ENCODE measurements at places on chromosomes 3 and 15.

- no peak for DNase-seq
Measured at GRCh38 chr3:57026944-57027343, 33.5 kb upstream of the SPATA12 start.

- DNase-seq = peak; percentile 2
Measured at GRCh38 chr15:22786868-22787698, 639 bp downstream of the NIPA1 start.

GRCh38 chr3:71525391-71525790, 58.1 kb downstream of the FOXP1 start:
- no peak for DNase-seq

DNA sequence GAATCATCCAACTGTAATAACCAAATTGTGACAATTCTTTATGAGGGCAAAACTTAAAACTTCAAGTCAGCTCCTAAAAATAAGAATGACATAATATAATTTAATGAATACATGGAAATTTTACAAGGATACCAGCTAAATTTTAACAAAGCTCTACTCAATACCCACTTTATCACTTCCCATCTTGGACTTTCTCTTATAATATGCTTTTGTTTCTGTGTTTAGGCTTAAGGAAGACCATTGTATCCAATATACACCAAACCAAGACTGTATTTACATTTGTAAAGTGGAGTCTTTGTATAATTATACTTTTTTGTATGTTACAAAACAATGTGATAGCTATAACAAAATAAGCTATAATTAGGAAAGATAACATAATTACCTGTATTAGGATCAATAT, 16.8 kb downstream of the ATP13A3 start:
- no peak for DNase-seq

DNA sequence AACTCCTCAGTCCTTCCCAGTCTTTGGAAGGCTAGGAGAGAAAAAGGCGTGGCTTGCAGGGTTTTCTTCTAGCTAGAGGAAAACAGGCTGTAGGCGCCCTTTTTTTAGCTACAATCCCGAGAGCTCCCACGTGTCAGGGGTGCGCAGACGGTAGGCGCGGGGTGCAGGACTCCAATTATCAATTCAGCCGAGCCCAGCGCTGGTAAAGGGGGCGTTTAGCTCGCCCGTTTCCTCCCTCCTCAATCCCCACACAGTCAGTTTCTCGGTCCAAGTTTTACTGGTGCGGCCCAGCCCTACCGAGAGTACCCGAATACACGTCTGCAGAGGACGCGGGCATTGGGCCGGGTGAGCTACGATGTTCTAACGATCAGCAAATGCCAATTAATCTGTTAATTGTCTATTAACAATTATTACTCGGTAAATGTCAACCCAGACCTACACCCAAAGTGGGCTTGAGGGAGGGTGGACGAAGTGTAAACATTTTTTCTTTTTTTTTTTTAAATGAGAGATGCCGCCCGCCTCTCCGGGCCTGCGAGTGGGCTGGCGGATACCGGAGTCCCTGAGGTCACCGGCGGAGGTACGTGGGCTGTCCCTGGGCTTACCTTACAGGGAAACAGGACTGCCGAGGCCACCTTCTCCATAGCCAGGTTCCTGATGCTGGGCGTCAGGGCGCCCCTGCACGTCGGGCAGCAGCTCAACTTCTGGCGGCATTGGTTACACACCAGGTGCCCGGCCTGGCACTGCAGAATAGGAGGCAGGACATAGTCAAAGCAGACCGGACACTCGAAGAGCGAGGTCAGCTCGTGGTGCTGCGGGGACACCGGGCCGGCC, 923 bp downstream of the SIAH2 start:
- peak; percentile 7 for DNase-seq

- no peak for DNase-seq
Measured at GRCh38 chr3:190673148-190673547, 159.3 kb downstream of the IL1RAP start.

DNA sequence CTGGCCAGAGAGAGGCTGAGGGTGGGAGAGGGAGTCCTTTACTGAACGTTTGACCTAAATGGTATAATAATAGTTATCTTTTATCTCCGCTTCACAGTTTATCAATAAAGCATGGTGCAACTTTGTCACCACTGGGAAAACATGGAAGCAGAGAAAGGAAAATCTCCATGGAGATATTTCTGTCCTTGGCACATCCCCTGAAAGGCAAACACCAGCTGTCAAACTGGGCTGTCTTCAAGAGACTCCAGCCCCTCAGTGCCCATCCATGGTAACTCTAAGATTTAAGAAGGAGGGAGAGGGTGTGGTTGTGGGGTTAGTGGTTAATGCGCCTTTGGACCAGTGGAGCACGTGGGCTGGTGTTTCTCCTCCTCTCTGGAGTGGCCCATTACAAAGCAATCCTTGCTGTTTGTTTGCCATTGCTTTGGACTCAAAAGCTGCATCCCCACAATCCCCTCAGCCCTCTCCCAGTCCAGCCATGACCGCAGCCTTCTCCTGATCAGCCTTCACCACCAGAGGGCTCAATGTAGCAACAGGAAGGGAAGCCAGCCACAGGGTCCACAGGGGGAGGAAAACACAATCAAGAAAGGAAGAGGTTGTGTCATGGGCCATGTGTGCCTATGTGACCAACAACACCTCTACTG, 38.2 kb upstream of the FAM174B start:
- DNase-seq = no peak

DNA sequence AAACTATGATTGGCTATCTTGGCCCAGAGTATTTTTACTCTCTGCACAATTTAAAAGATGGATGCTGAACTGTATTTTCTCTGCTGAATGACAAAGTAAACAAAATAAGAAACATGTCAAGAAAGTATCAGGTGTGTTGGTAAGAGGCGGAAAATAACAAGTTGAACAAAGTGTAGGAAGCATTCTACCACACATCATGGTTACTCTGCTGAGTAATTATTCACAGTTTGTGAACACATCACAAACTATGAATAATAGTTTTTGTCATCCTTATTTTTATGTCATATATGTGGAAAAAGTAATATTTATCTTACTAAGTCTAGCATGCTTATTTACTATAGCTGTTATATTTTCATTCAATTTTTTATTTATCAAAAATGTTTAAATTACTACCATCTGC, 229.2 kb downstream of the MBNL1 start:
- no peak for DNase-seq

DNA sequence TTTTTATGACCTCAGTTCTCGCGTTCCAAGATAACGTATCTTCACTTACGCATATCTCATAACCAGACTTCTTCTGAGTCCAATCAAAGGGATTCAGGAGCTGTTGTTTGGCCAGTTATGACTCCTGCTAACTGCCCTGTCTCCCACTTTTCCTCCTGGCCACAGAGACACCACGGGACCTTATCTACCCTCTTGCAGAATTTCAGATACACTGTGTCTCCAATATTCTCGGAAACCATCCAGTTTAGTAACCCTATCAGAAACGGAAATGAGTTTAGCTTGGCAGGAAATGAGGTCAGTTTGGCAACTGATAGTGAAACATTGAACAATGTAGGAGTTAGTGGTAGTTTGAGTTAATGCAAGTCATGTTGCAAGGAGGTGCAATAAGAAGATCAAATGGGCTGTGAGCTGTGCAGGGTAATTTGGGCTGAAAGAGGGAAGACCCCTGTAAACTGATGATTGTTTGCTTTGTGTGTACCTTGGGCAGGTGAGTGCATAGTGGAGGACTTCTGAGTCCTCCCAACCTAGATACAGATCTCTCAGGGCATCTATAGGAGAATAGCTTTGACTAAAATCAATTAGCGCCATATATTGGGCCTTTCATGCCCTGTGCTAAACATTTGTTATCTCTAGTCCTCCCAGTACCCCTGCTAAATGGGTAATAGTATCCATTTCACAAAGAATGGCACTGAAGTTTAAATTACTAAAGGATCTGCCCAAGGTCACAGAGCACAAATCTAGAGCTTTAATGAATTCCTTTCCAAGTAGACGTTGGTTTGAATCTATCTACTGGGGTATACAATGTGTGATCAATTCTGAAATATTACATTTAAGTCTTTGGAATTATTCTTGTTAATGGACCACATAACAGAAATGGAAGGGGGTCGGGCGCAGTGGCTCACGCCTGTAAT, 41.3 kb upstream of the PIK3CB start:
- no peak for DNase-seq

- DNase-seq = no peak
Measured at GRCh38 chr15:97168704-97169475, 791.6 kb upstream of the ARRDC4 start.

DNA sequence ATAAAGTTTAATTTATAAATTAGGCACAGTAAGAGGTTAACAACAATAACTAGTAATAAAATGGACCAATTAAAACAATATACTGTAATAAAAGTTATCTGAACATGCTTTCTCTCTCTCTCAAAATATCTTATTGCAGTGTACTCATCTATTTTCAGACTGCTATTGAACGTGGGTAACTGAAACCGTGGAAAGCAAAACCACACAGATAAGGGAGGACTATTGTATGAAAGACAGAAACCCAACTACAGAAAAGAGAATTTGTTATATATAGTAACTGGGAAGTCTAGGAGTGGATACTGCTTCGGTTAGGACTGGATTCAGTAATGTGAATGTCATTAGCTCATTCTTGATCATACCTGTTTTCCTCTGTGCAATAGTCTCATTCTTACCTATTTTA, 119.3 kb upstream of the DAZL start:
- no peak for DNase-seq

DNA sequence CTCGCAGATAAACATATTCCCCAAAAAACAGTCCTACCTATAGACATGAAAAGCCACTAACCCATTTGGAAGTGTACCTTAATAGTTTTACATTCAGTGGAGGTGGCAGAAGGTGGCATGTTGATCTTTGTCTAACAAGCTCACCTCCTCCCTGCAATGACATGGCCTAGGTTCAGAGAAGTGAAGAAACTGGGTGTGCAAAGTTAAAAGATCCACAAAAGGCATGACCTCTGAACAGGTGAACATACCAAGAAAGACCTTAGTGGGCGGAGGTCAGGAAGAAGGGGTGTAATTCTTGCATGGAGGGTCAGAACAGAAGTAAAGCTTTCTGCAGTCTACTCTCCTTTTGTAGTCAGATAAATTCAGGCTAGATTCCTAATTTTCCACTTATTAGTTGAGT, 822 bp downstream of the MRPL3 start:
- DNase-seq = no peak

GRCh38 chr15:70375006-70375431, 277.3 kb upstream of the TLE3 start:
- DNase-seq = peak; percentile 77

DNA sequence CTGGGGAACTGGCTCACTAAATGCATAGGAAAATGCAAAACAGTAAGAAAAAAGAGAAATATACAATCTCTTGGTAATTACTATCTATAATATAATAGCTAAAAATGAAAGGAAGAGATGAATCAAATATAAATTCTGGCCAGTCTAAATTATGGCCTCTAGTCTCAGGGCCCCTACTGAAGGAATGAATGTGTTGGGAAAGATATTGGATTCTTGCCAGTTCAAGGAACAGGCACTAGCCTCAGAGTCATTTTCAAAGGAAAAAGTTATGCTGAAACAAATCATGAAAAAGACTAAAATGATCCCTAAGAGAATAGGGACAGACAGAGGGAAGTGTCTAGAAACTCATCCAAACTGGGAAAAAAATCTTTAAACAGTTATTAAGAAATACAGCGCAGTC, 62.4 kb downstream of the C3orf80 start:
- no peak for DNase-seq

Measured in NCI-H1417 treated with DMSO at 0.1 percent for 48 hours (cell line).